ENCODE measurements at places on chromosomes 11 and 22. TPM values are rescaled to one million over a fixed set of nuclear protein-coding genes. Genes with fewer than 3 reads are reported as not detected.

Gene TEX12
- not detected for total RNA-seq

Gene SAA4
- not detected for total RNA-seq

DNA sequence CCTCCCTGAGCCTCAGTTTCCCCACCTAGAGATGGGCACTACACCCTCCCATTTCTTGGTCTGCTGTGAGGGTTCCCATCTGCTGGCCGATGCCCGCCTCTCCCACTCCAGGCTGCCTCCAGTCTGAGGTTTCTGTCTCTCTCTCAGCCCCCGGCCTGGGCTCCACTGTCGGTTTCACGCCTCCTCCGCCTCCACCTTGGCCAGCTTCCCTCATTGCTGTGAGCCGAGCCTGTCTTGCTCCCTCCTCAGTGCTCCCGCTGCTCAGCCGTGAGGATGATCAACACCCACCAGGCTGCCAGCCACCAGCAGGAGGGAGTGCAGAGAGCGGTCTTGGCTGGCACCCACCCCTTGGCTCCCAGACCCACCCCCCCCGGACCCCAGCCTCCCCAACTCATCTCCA, 61.0 kb downstream of the CYTH4 start:
- DNase-seq = no peak

GRCh38 chr11:12116425-12117032, 6.1 kb downstream of the MICAL2 start:
- no peak for DNase-seq

DNA sequence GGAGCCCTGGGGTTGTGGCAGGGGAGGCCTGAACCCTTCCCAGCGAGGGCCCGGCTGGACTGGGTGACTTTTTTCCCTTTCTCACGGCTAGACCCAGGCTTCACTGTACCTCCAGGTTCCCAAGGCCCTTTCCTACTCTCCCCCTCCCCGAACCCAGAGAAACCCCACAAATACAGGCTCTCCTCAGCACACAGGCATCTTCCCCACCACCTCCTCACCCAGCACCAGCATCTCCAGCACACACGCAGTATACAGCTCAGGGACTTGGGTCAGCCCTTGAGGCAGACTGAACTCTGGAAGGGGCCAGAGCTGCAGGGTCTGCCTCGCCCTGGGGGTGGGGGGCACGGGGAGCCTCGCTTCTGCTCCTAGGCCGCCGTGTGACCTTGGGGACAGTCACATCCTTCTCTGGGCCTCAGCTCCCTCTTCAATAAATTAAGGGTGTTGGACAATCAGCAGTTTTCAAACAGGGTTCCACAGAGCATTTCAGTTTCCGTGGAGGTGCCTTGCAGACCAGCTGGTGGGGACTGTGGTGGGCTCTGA, 4.5 kb downstream of the TMPRSS13 start:
- DNase-seq = peak; percentile 23

GRCh38 chr11:16326679-16327297, 29.6 kb downstream of the SOX6 start:
- DNase-seq = no peak

- no peak for DNase-seq
Observed at GRCh38 chr11:94018721-94019120, 2.4 kb upstream of the HEPHL1 start.

GRCh38 chr11:114319716-114320328, 23.6 kb downstream of the NNMT start:
- no peak for DNase-seq

- no peak for DNase-seq
Observed at GRCh38 chr11:4466131-4466870, 16.1 kb upstream of the OR52K1 start.

GRCh38 chr11:69375316-69376154, 81.6 kb downstream of the MYEOV start:
- DNase-seq = peak; percentile 66

Measured in spleen (tissue), 13 donors.